ENCODE measurements at places on chromosomes 11 and 22.

DNA sequence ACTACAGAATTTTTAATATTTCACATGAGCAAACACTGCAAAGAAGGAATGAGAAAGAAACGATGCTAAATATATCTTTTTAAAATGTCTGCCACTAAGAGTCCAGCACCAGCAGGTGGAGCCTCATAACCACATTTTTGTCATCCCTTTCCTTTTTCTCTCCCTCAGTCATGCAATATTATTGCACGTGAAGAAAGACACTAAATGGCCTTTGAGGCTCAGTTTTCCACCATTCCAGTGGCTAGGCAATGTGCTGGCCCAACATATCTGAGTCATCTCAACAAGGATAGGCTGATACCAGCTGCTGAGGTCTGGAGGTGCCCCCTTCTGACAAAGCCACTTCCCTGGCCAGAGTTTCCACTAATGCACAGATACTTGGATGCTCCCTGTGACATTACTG, 1.8 kb downstream of the ALKBH8 start:
- no peak for DNase-seq

- DNase-seq: no peak
These were observed 138.4 kb upstream of the CADM1 start for GRCh38 chr11:115642660-115643059.

DNA sequence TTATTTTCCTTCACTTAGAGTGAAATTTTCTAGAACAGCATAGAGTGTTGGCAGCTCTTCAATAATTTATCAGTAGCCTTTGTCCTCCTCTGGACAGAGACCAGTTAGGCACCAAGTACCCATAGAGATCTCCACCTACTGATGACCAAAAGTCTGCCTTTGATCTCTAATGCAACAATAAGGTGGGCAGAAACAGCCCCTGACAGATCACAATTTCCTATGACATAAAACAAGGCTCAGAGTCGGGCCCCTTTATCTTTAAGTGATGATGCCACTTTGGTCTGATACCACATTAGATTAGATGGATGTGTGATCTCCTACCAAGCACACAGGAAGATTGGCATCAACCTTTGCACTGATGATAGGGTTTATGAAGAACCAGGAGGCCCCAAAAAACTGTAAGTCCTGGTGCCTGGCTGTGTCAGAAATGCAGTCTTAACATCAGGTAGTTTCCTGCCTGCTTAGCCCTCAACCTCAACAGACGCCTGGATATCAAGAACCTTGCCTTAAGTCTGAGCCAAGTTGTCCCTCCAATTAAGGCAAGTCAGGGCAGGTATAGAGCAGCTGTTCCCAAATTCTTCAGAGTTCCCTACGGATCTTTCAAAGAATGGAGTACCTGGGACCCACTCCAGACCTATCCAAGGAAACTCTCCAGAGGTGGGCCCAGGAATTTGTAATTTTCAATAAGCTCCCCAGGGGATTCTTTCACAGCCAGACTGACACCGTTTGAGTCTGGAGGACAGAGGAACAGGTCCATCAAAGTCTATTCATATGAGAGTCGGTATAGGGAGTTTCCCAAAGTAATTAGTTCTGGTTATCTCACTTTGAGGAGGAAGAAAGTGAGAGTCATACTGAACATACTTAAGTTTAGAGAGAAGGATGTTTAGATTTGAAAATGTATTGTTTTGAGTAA, 30.6 kb upstream of the TMPRSS4 start:
- no peak for DNase-seq

- no peak for DNase-seq
These were observed 162.3 kb downstream of the LARGE1 start for GRCh38 chr22:33757802-33758483.

GRCh38 chr11:121198491-121198890, 94.1 kb upstream of the SC5D start:
- no peak for DNase-seq

DNA sequence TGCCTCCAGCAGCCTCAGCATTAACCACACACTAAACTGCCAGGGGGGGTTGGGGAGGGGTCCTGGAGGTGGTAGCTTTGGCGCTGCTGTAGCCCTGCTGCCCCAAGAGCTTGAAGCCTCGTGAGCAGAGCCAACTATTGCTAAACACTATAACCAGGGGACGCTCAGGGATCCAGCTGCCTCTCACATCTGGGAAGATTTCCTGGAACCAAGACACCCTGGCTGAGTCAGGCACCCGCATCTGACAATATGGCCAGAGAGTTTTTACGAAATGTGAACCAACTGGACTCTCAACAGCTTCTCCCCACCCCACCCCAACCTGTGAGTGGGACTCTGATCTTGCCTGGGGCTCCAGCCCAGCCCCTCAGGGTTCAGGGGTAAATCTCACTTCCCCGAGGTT, 14.3 kb downstream of the C1QTNF6 start:
- no peak for DNase-seq

GRCh38 chr11:111012491-111012890, 233.0 kb upstream of the POU2AF2 start:
- DNase-seq: no peak

DNA sequence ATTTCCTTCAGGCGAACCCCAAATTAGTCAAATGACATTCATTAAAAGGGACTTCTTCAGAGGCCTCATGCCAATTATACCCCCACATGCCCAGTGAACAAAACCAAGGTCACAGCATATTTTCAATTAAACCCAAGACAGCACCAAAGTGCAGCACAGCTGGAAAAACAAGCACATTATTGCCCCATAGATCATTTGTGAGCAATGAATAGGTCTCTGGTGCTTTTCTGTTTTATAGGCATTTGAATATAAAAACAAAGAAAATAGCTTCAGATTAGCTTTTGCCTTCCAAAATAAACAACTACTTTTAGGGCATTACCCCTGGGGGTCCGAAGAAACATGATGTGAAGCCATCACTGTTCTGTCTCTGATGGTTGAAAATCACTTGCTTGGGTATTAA, 1319.9 kb downstream of the LRRC4C start:
- no peak for DNase-seq

DNA sequence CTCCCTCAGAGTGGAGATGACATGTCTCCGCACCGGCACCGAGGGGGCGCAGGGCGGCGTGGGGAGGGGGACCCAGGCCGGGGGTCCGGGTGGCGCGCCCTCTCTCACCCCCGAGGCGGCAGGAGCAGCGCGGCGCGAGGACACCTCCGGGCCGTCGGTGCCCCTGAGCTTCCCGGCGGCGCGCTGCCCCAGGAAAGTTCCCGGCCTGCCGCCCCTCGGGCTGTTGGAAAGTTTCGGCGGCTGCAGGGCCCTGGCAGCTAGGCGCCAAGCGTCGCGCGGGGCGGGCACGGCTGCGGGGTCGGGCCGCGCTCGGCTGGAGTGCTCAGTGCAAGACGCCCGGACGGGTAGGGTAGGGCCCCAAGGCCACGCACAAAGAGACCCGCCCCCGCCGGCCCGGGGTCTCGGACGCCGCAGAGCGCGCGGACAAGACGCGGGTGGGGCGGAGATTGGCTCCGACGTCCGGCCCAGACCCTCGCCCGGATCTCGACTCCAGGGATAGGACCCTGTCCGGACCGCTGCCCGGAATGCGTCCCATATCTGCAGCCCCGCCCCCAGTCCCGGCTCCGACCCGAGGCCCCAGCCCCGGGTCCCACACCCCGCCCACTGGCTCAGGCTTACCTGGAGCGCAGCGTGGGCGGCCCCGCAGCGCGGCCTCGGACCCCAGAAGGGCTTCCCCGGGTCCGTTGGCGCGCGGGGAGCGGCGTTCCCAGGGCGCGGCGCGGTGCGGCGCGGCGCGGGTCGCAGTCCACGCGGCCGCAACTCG, 471 bp downstream of the ARVCF start:
- DNase-seq: peak; percentile 63

GRCh38 chr22:45554040-45554406, 51.3 kb downstream of the FBLN1 start:
- DNase-seq: no peak

GRCh38 chr11:120717623-120718022, 206.1 kb downstream of the GRIK4 start:
- DNase-seq: no peak

DNA sequence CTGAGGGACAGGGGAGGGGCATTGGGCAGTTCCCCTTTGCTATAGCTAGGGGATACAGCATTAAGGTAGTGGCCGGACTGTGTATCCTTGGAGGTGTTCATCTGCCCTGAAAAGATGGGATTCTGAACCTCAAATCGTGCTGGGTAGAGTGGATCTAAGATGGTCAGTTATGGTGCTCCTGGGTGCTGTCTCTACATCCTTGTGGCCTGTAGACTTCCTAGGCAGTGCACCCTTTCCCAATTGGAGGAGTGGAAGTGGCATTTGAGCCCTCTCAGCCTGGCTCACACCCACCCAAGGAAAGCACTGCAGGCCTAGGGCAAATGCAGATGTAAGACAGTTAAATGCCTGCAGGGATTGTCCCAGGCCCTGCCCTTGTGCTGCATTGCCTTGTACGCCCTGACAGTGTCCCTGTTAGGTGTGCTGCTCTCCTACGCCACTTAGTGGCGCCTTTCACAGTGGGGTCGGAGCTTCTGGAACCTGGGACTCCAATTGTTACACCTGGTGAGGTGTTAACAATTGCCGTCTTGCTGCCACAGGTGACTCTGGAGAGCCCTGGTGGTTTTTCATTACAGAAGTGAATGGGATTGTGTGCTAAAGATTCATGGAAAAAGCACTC, 35.0 kb downstream of the PPFIBP2 start:
- no peak for DNase-seq

GRCh38 chr22:43783777-43784176, 28.3 kb downstream of the EFCAB6 start:
- DNase-seq: no peak

DNA sequence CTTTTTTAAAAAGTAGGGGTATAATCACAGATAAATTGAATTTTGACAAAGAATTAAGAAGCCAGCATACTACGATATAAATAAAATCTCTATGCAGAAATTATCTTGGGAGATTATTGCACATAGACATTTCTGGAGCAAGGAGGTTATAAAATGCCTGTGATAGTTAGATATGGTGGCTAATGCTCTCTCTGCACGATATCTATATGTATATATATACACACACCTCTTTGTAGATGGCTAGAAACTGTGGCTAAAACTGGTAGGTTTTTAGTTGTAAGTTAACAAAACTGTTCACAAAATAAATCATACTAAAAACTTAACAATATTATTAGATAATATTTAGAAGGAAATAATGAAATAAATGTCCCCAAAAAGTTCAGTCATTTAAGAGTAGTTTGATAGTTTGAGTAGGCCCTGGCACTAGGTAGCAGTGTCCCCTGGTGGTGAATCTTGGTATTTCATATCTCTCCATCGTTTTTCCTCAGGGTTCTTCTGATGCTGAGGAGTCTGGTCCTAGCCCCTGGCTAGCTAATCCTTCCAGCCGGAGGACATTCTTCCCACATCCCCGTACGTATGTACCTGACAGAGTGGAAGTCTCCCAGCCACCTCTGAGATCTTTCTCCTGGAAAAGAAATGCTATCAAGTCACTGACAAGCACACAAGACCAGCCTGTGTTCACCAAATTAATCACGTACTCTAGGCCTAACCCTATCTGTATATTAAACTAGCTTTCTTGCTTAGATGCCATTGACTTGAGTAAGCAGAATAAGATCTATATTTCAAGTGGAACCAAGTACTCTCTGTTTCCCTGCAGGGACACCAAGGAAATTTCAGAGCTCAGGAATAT, 32.2 kb downstream of the ART5 start:
- no peak for DNase-seq

GRCh38 chr11:123122341-123122740, 60.4 kb upstream of the HSPA8 start:
- no peak for DNase-seq

- DNase-seq: no peak
These were observed 38.9 kb upstream of the CCDC34 start for GRCh38 chr11:27401833-27402316.

- no peak for DNase-seq
These were observed 4.6 kb downstream of the PRSS23 start for GRCh38 chr11:86804951-86805350.

DNA sequence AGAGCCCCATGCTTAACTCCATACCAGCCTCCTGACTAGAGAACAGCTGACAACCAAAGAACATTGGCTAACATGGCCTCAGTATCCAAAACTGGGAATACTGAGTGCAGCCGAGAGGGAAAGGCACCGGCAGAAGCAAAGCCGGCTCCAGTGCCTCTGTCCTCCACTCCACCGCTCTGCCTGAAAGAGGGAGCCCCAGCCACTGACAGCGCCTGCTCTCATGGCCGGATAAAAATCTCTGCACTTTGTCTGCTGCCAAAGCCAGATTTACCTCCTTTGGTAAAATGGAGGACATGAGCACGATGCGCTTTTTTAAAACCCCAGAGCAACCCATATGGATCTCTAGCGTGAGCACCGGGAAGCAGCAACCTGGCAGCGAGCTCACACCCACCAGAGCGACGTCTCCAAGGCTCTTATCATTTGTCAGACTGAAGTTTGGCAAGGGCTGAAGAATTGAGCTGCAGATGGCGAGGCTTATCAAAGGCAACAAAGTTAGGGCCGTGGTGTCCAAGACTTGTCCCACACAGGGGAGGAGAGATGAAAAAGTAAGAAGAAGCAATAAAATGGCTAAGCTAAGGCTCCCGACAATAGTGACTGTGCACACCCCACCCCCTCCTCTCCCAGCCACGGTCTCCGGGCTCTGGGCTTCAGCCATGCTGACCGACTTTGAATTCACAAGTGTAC, 71.4 kb downstream of the EFCAB6 start:
- no peak for DNase-seq

- no peak for DNase-seq
These were observed 10.7 kb downstream of the ANO1 start for GRCh38 chr11:70088735-70089250.

DNA sequence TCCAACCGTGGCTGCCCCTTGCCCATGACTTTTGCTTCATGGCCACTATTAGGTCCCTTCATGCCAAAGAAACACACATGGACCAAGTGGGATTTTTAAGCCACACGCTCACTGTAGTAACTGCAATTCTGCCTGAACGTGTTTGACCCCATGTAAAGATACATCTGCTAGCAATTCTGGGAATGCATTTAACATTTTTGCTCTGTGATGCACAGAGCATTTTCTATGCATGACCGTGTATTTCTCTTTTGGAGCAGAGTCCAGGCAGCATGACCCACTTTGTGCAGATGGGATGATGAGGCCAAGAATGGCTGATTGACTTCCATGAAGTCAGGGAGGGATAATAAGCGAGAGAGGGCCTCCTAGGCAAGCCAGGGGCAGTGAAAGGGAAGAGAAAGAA, 108.5 kb downstream of the TP53I11 start:
- no peak for DNase-seq
